ENCODE measurements at places on chromosomes 5 and 9.

- DNase-seq = no peak
These were observed 2.1 kb downstream of the DHX29 start for GRCh38 chr5:55305345-55305744.

- DNase-seq = no peak
These were observed 55.6 kb downstream of the CCDC192 start for GRCh38 chr5:127758766-127759283.

- DNase-seq = no peak
These were observed 101.9 kb downstream of the NFIB start for GRCh38 chr9:14212077-14212476.

DNA sequence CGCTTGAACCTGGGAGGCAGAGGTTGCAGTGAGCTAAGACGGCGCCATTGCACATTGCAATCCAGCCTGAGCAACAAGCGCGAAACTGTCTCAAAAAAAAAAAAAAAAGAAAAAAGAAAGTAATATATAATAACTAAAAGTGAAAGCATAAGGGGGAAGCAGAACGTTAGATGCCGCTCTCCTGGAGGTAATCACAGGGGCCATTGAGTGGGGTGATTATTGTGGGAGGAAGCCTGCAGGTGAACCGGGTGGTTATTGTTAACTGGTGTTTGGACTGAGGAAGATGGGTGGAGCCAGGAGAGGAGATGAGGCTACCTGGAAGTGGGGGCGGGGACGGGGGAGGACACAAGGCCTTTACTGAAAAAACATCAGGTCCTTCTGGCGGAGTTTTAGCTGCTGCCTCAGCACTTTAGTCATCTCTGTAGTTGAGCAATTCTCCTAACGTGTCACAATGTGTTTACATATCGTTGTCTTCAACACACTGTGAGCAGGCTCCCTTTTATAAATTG lies 5.3 kb upstream of the TJP2 start:
- peak; percentile 80 for DNase-seq

GRCh38 chr9:127177231-127177630 lies 54.8 kb upstream of the ANGPTL2 start:
- DNase-seq = no peak

DNA sequence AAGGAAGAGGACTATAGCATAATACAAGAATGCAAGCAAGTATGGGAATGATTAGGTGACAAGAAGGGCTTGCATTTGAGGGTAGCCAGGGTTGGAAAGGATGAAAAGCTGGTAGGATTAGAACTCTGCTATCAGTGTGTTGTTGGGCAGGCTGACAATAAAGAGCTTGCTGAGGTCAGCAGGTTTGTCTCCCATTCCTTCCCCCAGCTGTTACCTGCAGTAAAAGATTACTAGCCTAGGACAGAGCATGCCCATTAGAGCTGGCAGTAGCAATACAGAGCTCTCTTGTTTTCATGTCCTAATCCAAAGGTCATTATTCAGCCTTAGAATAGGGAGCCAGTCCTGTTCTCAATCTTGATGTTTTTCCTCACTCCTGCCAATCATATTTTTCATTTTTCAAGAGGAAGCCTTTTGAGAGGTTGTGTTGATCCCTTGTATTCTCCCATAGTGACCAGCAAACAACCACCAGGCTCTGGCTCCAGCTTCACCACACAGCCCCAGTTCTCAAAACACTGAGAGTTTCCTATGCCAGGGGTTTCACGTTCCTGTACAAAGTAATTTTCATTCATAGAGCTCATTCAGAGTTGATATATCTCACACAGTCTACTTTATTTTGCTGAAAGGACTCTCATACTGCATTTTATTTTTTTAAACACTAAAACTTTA lies 71.7 kb downstream of the OR2K2 start:
- DNase-seq = no peak

DNA sequence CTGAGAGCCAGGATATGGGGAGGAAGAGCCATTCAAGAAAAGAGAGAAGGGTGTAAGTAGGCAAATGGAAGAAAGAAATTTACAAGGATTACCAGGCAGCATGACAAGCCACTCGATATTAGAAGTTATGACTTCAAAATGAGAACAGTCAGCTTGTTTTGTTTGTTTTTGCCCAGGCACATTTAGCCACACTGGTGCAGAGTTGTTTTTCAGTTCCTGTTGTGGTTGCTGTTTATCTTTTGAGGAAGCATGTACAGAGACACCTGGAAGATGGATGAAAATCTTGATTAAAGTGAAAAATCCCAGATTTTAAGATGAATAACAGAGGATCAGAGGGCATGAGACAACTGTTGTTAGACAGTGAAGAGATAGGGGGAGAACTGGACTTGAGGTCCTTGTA lies 199.1 kb downstream of the MTRR start:
- no peak for DNase-seq

- peak; percentile 41 for DNase-seq
These were observed at the start of gene PBX3 for GRCh38 chr9:125747053-125747764. Gene PBX3 (plus strand): TSS chr9:125747373.

DNA sequence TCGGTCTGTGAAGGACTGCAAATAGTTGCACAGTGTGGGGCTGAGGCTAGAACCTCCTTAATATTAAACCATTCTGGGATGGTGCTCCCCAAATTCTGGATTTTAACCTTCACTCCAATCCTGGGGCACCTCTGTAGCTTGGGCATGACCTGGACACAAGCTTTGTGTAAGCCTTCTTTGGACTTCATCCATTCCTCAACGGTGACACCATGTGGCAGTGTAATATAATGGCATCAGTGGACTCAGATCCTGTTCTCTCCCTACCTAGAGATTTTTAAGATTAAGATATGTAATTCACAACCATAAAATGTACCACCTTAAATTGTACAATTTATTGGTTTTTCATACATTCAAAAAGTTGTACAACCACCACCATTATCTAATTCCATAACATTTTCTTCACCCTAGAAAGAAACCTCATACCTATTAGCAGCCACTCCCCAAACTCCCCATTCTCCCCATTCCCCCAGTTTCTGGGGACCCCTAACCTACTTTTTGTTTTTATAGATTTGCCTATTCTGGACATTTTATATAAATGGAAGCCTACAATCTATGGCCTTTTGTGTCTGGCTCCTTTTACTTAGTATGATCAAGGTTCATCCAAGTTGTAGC lies 4.8 kb upstream of the PLGRKT start:
- peak; percentile 43 for DNase-seq

DNA sequence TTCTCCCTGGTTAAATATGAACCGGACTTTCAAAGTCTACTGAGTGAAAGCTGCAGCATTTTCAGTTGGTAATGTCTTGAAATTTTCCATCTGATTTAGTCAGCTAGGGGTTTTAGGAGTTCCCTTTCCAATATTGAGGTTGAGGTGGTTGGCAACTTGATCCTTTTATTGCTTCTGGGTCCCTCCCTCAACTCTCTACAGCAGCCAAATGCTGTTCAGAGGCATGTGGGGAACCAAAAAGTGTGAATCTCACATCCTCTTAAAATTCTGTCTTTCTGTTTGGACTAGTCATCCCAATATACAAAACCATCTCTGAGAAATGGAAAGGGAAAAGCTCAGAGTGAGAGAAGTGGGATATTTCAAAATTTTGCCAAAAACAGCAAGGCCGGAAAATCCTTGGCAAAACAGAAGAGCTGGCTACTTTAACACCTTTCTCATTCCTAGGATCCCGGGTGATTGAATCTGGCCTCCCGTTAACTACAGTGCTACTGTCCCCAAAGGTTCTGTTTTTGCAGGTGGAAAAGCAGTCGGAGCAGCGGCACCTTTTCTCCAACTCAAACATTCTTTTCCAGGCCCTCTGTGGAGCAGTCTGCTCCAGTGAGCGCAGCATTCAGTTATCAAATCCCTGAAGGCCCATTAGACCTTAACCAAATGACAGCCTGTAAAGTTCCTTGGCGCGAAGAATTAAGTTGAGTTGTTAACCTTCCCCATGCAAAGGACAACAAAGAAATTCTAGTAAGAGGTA lies 345.9 kb upstream of the NUDT12 start:
- no peak for DNase-seq

DNA sequence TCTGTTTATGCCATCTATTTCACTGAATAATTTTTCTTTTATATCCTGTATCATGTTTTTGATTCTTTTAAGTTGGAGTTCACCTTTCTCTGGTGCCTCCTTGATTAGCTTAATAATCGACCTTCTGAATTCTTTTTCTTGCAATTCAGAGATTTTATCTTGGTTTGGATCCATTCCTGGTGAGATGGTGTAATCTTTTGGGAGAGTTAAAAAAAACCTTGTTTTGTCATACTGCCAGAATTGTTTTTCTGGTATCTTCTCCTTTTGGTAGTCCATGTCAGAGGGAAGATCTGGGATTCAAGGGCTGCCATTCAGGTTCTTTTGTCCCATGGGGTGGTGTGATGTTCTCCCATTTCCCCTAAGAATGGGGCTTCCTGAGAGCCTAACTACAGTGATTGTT lies 800.8 kb upstream of the TYRP1 start:
- no peak for DNase-seq

DNA sequence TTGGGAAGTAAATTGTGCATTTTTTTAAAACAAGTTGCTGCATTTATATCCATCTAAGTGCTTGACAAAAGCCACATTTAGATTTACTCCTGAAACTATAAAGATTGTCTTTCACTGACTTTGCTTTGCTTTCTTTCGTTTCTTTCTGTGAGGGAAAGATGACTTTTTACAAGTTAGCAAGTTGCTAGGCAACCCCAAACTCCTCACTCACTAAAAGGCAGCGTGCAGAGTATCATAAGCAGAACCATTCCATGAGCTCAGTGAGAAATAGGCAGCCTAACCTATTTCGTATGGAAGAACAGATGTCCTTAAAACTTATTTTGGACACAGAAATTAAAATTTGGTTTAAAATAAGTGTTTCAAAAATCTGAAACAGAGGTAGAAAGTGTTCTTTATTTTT lies 29.0 kb downstream of the KLF9 start:
- no peak for DNase-seq

- no peak for DNase-seq
These were observed 46.1 kb upstream of the RIOK2 start for GRCh38 chr5:97229196-97229595.

GRCh38 chr5:129177451-129177850 lies 82.9 kb downstream of the ISOC1 start:
- DNase-seq = no peak

DNA sequence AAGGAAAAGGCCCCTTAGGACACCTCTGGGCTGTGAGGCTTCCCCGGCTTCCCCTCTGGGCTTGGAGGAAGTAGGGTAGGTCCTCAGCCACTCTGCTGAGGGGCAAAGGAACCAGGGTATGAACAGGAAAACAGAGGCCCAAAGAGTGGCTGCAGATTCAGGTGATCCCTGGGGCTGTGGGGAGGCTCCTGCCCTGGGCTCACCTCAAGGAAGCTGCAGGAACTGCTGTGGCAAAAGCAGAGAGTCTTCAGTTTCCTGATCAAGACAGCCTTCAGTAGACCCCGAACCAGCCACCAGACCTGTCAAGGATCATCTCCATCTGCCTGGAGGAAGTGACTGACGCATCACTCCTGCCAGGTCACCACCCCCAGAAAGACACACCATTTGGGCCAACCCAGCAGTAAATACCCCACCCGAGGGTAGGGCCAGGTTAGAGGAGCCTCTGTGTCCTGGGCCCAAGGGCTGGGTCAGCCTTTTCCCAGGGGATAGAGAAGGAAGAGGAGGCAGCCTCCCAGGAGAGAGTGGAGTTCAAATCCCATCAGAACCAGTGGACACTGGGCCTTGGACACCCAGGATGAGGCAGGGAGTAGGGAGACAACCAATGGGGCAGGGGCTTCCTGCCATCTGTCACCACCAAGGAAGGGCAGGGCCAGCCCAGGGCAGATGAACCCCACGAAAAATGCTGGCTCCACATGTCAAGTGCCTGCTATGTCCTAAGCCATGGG lies 5.8 kb upstream of the ST6GALNAC6 start:
- peak; percentile 77 for DNase-seq

DNA sequence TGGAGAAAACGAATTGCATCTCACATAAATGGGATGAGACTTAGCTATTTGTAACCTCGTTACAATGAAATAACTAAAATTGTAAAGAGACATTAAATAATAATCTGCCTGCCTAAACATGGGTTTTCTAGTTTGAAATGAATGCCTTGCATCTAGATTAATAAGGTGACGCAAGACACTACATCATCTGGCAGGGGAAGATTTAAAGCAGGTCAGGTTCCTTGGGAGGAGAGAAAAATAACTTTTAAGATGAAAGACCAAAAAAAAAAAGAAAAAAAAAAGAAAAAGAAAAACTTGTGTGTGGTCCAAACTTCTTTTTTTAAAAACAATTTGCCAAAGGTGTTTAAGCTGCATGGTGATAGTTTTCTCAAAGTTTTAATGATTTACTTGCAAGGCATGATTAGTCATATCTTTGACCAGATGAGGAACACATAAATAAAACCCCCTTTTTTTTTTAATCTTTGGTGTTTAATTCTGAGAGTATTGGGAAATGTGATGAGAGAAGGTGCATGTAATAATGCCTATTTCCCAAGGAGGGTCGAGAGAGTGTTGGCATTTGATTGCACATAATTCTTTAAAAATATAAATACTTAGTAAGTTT lies 122.9 kb upstream of the ADAMTSL1 start:
- DNase-seq = no peak

DNA sequence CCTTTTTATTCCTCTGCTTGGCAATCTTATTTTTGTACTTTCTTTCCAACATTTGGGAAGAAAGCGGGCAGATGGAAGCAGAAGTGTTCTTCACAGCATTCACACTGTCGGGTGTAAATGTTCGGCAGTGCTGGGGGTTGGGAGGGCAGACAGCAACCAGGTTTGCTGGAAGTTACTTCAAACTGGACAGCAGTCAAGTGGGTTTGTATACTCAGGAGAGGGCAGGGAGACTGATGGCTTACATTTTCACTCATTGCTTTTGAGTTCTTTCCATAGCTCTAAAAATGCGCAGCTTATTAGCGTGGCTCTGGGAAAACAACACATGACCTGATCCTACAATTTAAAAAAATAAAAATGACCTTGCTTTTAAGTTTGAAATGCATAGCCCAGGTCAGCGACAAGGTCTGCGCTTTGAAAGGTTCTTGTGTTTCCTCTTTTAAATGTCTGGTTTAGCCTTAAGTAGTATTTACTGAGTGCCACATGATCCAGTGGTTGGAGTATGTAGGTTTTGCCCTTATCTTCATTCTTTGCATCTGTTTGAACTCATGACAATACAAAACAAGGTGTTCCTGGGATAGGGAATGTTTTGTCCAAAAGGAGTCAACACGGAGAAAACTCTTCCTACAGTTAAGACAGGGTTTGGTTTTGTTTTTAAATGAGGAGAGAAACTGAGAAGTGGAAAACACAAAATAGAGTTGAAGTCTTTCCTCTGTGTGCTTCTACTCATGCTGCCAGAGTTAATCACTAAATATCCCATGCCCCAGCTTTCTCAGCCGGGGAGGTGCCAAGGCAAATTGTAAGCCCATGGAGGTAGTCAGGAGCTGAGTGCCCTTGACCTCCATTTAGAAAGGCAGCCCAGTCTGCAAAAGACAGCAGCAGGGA lies 132.7 kb upstream of the DMRT1 start:
- no peak for DNase-seq

GRCh38 chr5:37308793-37309192 lies 59.6 kb upstream of the CPLANE1 start:
- DNase-seq = no peak

- no peak for DNase-seq
These were observed 324.3 kb upstream of the RORB start for GRCh38 chr9:74172874-74173273.

Measured in activated CD8-positive, alpha-beta T cell treated with anti-CD3 and anti-CD28 coated beads for 36 hours (primary cell).